ENCODE measurements at places on chromosomes 11 and 22.

DNA sequence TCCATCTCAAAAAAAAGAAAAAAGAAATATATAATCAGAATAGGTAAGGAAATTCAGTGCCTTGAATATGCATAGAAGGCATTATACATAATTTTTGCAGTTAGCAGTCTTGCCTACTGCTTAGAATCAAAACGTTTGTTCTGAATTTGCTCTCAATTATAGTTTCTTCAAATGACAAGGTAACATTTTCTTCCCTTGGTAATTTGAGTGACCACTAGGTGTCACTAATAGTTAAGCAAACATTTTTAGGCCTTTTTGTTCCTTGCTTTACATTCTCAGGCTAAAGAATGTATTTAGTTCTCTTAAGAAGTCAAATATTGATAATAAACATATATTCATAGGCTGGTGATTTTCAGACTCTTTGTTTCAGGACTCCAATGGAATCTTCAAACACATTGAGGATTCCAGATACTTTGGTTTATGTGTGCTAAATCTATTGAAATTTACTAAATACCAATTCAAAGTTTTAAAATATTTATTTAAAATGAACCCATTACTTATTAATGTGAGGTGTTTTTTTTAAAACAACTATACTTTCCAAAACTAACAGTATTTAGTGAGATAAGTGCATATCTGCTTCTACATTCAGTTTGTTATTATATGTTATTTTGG, 55.0 kb upstream of the DEPDC7 start:
- peak; percentile 24 for DNase-seq

GRCh38 chr11:74325649-74326645, 14.5 kb upstream of the P4HA3 start:
- no peak for DNase-seq

GRCh38 chr11:108216988-108217387, 5.5 kb downstream of the NPAT start:
- no peak for DNase-seq

GRCh38 chr11:27315836-27316235, 47.2 kb downstream of the CCDC34 start:
- DNase-seq = no peak

DNA sequence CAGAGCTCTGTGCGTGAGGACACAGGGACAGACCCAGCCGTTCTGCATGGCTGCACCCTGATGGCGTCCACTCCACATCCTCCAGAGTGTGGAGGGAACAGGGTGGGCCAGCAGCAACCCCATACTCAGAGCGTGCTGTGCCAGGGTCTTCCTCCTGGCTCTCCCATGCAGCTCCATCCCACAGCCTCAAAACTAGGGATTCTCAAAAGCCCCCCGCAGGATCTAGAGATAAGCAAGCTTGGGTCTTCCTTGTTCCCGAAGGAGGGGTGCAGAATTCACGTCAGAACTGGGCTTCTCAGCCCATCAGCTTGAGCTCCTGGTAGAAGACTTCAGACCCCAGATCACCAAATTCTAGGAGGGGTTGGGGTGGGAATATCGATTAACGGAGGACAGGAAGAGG, 858.8 kb downstream of the TBC1D22A start:
- DNase-seq = no peak

GRCh38 chr22:49450498-49450897, 377.2 kb downstream of the BRD1 start:
- DNase-seq = no peak

DNA sequence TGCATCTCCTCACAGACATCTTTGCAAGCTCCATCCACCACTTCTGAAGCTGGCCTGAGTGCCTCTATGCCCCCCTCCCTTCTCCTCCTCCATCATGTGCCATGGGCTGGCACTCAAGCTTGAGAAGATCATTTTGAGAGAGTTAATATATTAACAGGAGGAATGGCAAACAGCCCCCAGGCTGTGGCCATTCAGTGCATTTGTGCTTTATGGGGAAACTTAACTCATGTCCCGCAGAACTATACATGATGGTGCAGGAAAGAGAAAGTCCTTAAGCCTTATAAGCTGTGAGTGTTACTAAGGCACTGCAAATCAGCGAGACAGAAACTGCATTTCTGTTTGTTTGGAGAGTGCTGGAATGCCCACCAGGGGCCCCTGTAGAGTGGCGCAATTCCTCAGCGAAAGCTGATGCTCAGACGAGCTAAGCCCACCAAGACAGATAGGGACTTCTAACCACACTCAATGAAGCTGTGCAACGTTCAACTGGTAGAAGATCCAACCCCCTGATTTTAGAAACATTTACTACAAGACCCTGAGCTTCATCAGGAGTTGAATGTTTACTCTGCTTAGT, 26.8 kb upstream of the PHLDA2 start:
- no peak for DNase-seq

- no peak for DNase-seq
Measured at GRCh38 chr11:131767421-131767820, 397.0 kb downstream of the NTM start.

GRCh38 chr11:68803766-68804165, 38.0 kb downstream of the CPT1A start:
- no peak for DNase-seq

Data from Panc1 (cell line).